Endothelial cell (in vitro differentiated cells): ENCODE measurements at places on chromosomes 2 and 18.

GRCh38 chr2:241020629-241021190 lies 22.3 kb downstream of the SNED1 start:
- DNase-seq = no peak

DNA sequence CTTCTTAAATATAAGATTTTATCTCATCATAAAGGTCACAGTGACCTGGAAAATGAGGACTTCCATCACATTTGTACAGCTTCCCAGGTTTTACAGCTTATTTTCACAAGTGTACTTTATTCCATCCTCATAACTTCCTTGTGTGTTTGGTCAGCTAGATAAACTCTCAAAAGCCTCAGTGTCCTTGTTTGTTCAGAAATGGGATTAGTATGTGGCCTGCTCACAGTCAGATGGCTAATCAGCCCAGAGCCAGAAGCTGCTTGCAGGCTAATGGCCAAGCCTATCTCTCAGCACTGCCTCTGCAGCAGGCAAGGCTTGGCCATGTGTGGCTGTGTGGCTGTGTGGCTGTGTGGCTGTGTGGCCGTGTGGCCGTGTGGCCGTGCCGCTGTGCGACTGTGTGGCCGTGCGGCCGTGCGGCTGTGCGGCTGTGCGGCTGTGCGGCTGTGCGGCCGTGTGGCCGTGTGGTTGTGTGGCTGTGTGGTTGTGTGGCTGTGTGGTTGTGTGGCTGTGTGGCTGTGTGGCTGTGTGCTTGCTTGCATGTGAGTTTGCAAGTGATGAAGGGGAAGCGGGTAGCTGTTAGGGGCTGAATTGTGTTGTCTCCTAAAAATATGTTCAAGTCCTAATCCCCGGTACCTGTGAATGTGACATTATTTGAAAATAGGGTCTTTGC lies 233.0 kb upstream of the TNP1 start:
- no peak for DNase-seq

DNA sequence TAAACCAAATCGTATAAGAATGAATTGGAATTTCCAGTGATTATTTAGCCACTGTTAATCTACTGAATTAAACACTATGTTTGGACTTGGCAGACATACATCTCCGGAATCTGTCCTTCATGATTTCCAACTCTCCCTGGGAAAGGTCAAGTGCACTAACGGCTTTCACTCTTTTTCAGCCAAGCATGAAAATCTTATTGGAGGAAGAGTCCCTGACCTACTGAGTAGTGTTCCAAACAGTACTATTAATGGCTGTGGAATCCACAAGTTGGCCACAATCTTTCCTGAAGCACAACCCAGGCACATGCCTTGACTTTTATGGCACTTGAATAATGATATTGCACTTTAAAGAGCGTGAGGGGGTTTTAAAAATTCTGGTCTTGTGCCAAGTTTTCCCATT lies 318.9 kb upstream of the RND3 start:
- DNase-seq = no peak

DNA sequence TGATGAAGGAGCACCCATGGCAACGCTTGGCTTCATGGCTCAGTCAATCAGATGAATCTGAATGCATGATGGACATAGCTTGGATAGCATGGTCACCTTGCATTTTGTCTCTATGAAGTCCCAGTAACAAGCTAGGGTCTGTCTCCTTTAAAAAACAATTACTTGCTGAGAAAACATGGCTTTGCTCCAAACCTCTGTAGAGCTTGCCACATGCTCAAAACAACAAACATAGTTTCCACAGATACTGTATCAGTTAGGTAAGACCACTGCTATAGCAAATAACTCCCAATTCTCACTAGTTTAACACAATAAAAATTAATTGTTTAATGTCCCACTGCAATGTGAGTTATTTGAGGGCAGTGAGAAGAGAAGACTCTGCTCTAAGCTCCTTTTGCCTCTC lies 401.0 kb downstream of the IRS1 start:
- DNase-seq = no peak

GRCh38 chr2:18176679-18177215 lies 298.3 kb downstream of the KCNS3 start:
- no peak for DNase-seq

DNA sequence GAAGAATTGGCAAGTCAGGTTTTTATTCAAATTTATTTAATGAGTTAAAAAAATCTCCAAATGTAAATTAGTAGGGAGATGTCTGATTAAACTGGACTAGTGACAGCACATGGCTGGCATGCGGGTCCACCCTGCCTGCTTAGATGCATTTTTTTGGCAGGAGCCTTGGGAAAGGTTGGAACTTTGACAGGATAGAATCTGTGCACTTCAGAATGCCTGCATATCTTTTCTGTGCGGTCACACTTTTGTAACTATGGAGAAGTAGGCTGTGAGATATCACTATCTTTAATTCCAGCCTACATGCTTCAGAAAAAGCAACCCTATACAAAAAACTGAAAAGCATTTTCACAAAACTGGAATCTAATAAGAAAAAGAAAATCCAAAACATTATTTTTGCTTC lies 317.8 kb downstream of the MBD2 start:
- DNase-seq = no peak

DNA sequence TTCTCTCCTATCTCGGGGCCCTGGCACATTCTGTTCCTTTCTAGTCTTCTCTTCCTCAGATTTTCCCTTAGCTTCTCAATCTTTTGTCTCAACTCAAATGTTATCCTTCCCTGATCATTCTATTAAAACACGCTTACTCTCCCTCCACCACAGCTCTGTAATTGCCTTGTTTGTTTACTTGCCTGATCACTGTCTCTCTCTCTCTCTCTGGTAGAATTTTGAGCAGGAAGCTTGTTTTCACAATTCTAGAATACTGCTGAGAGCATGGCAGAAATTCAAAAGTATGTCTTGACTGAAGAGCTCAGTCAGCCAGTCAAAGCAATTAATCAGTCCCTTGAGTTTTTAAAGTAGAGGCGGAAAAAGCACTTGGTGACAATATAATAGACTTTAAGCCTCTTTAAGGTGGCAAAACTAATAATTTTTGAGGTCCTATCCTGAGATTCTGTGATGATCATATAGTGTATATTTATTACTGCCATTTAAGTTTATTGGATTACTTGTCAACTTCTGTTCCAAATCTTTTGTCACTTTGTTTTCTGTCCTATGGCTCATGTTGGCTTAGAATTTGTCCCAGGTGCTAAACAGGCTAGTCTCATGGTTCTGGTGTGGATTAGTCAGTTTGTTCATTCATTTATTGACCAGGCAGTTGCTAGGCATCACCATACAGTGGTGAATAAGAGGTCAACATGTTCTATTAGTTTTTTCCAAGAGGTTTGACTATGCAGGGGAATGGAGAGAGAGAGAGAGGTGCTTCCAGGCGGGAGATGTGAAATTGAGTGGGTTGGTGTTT lies 2.3 kb downstream of the PSMD1 start:
- DNase-seq = no peak

- no peak for DNase-seq
These were observed 186.7 kb downstream of the TDRD15 start for GRCh38 chr2:21310493-21310892.

DNA sequence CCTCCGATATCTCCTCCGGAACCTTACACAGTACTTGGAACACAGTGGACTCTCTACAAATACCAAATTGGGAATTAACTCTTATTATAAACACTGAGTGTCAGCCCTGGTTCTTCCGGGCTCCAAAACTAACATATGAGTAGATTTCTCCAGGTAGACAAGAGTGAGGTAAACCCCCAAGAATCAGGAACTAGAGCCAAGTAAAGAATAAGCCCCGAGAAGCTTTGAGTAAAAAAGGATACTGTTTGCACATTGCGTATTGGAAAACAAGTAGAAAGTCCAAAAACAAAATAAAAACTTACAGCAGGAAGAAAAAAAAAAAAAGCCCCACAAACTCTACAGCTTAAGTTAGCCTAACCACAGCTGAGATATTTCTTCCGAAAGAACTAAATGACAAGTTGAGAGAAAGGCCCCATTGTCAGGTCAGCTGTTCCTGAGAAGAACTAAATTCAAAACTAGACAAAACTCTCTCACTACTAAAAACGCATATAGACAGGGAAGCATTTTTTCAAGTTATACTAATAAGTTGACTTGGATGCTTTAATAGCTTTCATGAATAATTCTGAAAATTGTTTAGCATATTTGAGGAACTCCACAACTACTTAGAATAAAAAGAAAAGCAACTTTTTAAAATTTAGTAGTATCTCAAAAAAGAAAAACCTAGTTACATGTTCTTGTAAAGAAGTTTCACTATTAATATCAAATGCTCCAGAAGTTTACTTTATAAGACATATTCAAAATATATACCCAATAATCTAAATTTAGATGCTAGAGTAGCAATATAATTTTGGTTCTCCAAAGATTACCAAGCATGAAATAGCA lies 4.3 kb upstream of the HAAO start:
- no peak for DNase-seq

- no peak for DNase-seq
These were observed 2092.7 kb upstream of the PIK3C3 start for GRCh38 chr18:39862341-39862740.

GRCh38 chr2:134402410-134402809 lies 148.5 kb downstream of the MGAT5 start:
- DNase-seq = no peak

- no peak for DNase-seq
These were observed 126.2 kb downstream of the RAPGEF4 start for GRCh38 chr2:172861656-172862476.

DNA sequence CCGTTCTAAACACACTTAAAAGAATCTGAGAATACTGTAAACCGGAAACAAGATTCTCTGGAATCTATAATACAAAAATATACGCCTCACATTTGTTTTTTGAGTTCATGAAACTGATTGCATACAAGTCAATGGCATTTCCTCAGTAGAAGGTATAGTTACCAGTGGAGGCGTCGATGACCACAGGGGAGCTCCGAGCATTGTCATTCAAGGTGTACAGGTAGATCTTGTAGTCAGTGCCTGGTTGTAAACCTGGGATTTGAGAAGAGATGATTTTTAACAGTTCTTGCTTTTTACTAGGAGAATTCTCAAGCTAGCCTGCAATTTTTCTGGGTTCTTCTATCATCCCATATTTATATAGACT lies 60.4 kb downstream of the FN1 start:
- DNase-seq = no peak

DNA sequence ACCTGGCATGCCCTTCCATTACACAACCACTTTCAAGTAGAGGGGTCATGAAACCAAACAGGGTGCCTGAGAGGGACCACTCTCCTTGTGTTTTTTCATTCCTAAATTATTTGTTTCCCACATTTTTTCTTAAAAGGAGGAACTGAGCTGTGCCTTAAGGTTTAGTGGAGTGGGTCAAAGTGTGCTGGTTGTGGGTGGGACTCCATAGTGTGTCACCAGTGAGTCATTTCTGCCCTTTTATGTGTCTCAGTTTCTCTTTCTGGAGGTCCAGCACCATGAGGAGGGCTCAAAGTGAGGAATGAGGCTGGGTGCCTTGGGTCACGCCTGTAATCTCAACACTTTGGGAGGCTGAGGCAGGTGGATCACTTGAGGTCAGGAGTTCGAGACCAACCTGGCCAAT lies 37.8 kb downstream of the COMMD1 start:
- DNase-seq = no peak

DNA sequence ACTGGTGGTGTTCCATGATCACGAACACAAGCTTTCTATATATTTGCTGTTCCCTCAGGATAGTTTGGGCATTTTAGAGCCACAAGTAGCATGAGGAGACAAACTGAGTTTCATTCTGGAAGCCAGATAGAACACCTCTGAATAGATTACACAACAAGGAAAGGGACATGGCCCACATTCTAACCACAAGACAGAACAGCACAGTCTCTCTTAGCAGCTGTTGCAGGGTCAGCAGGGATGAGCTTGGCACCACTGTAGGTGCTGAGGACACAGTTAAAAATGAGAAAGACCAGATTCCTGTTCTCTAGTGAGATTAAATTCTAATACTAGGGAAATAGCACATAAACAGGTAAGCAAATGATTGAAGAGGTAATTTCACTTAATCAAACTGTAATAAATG lies 235.3 kb downstream of the ZNF407 start:
- no peak for DNase-seq

DNA sequence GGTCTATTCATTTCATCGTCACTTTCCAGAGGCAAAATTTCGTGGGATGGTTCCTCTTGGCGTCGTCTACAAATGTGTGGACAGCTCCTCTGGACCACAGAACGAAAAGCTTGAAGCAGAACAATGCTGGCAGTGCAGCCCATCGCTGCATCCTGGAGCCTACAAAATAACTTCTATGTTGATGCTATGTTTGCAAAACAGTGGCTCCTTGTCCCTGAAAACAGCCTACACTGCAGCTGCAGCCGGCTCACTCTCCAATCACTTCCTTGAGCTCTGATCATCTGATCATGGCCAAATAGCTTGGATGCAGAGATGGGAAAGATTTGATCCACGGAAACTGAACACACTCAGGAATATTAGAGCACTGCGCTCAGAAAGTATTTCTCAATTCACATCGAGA lies 60.0 kb downstream of the DOCK10 start:
- DNase-seq = no peak

DNA sequence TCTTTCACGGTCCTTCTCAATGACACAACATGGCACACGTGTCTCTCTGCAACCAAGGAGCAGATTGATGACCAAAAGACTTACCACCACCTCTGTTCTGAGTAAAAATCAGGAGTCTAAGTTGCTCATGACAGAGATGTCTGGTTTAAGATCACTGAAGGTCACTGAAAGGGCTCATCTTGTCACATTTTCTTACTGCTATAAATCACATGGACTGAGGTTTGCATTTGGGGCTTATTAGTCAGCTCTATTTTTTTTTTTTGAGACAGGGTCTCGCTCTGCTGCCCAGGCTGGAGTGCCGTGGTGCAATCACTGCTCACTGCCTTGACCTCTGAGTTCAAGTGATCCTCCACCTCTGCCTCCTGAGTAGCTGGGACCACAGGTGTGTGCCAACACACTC lies 19.4 kb downstream of the CFLAR start:
- no peak for DNase-seq

DNA sequence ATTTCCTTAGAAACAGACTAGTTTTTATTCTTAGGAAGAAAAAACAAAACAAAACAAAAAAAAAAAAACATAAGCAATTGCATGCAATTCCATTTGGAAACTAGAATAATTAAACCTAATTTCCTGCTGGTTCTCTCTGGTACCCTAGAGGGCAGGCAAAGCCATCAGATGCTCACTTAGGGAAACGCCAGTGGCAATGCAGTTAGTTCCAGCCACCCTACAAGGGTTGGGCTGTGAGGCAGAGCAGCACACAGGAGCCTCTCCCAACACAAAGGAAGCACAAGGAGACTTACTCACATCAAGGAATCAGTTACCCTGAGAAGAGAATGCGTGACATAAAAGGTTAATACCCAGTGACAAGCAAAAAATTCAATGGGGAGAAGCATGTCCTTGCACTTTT lies 28.8 kb downstream of the CCDC93 start:
- DNase-seq = no peak

DNA sequence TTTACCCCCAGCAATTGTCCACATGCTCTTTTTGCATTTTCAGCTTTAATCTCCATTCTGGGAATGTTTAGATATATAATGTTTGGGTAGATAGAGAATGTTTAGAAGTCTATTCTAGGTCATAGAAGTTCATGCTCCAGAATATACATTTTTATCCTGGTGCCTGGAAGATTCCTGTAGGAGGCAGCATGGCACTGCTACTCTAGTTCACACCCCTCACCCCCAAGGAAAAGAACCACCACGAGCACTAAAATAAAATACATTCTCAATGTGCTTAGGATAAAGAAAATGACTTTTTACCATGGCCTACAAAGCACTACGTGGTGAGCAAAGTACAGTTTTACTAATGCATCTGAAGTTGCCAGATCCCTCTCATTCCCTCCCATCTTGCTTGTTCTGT lies 53.8 kb downstream of the MYO1B start:
- no peak for DNase-seq
